ENCODE measurements at places on chromosomes 4 and X.
A peak's percentile ranks its signal among the peaks of the same experiment; 100 is the strongest.

- no peak for DNase-seq
Observed at GRCh38 chr4:82560853-82561785, 669 bp downstream of the TMEM150C start.

DNA sequence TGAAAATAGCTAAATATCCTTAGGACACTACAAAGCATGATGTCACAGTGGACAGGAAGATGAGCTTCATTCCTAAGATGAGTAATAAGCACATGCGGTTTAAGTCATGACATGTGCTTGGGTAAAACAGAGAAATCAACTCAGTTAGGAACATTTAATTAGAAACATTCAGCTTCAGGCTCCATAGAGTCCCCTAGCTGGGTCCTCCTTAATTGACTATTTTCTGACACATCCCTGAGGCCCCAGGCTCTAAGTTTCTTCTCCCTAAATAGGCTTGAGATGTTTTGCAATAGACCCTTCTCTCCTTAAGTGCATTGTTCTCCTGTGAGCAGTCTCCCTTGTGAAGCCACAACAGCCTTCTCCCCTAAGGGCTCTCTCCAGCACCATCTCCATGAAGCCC lies 70.4 kb upstream of the ANXA3 start:
- DNase-seq = no peak

DNA sequence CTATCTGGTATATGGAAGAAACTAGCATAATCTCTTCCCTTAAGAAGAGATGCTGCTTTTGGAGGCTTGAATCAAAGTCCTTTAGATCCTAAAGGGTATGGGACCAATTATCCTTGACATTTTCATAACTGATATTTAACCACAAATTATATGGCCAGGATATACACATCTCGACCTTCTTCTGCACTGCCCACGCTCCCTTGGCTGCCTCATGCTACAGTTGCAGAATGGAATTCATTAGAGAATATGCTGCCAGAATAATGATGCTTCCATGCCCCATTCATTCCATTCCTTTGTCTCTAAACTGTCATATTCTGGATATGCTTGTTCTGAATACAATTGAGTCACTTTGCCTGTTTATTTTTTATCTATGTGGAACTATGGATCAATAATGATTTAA lies 157.1 kb upstream of the PACRGL start:
- no peak for DNase-seq

- no peak for DNase-seq
Observed at GRCh38 chrX:154116426-154117211, 19.1 kb upstream of the MECP2 start.

DNA sequence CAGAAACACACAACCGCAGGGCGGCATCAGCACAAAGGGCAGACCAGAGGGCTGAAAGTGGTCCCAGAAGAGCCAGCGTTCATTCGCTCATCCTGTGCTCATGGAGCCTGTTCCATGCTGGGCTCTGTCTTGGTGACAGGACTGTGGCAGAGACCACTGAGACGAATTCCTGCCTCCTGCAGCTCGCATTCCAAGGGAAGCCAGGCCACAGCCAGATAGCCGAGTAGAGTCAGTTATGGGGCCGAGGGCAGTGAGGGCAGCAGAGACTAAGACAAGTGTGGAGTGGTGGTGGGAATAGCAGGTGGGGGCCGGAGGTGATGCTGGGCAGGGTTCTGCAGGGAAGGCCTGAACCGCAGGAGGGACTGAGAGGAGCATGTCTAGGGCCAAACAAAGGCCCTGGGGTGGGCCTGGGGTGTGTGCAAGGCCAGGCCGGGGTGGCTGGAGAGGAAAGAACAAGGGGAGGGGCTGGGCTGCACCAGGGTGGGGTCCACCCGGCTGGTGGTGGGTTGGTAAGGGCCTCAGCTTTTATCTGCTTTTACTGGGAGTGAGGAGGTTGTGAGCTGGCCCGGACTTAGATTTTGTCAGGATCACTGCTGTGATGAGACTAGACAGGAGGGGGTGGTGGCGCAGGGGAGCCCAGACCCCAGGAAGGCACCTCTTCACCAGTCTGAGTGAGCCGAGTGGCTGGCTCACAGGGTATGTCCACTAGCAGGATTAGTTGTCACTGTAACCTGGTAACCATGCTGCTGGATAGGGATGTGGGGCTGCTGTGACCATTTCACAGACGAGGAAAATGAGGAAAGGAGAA lies 6.3 kb downstream of the PSAPL1 start:
- DNase-seq = no peak

DNA sequence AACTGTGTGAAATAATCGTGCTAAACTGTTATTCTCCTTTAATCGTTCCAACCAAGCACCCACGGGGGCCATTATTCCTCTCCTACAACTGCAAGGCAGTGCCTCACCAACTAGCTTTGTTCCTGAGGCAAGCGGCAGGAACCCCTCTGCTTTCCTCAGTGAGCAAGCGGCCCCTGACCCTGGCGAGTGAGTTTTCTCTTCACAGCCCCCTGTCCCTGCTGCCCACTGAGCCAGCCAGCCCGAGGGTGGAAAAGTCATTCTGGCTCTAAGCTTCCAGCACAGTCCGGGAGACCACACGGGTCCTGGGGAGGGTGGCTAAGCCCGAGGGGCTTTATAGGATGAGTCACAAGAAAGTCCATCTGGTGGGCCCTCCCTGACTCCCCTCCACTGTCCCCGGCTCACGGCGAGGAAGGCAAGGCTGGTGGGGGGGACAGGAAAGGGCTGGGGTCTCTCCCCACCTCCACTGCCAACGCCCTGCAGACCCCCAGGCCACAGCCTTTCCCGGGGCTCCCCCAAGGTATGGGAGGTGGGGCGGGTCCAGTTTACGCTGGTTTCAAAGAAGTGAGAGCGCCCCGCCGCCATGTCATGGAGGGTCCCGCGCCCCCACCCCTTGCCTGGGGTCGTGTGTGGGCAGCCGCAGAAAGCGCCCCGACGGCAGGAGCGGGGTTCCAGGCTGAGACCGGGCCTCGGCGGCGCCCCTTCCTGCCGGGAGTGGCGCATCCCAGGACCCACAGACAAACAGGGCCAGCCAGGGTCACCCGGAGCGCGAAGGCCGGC lies 45.0 kb downstream of the CPLX1 start:
- DNase-seq = peak; percentile 27

GRCh38 chr4:185218312-185218711 lies 8.9 kb downstream of the SNX25 start:
- DNase-seq = no peak

DNA sequence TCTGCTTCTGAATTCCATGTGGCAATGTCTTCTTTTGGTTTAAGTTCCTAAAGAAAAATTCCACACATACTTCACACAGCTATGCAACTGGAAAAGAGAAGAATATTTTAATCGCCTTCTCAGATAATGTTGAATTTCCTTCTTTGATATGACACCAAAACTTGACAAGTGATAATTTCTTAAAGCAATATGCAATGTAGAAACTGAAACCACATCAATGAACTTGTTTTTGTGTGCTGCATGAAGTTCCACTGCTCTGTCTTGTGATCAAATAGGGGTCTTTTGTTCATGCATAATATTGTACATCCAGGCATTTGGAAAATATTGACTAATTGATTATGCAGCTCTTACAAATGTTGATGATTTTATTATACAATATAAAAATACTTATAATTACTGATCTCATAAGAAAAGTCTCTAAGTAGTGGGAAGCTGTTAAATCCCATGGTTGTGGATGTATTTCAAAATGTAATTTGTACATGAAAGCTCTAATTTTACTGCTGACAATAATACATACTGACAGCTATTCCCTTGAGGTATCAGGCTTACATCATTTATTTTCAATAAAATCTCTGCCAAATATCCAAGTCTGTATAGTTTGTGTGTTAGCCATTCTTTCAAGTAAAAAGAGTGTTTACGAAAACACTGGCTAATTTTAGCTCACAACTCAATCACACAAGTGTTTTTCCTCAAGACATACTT lies 56.5 kb downstream of the AGA start:
- no peak for DNase-seq

DNA sequence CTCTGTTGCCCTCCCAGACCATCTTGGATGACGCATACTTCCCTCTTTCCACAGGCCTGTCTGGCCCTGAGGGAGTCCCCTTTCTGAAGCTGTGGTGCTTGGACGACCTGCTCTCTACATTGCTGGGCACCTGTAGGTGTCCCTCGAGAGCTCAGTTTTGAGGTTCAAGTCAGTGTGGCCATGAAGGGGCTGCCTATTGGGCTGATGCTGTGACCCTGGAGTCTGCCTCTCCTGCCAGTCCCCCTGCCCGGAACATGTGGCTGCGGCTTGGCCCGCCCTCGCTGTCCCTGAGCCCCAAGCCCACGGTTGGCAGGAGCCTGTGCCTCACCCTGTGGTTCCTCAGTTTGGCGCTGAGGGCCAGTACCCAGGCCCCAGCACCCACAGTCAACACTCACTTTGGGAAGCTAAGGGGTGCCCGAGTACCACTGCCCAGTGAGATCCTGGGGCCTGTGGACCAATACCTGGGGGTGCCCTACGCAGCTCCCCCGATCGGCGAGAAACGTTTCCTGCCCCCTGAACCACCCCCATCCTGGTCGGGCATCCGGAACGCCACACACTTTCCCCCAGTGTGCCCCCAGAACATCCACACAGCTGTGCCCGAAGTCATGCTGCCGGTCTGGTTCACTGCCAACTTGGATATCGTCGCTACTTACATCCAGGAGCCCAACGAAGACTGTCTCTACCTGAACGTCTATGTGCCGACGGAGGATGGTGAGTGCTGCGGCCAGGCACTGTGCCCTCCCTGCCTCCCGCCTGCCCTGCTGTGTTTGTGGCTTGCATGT lies 3.0 kb downstream of the NLGN3 start:
- no peak for DNase-seq

DNA sequence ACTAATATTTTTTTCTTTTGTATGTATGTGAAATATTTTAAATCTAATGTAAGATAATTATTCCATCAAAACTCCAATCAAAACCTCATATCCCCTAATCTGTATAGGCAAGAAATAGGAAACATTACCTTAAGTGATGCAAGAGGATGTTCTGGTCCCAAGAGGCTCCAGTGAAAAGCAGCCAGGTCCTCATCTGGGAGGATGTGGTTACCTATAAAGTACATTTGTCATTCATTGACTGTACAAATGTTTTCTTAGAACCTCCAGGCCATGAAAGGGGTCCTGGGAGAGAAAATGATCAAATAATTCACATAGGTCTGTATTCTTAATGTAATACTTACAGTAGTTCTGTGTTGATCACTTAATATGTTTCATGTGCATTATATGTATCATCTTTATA lies 25.5 kb downstream of the FAM120C start:
- DNase-seq = no peak
